Memory B cell (primary cell): ENCODE measurements at places on chromosomes 1 and 21.

- no peak for DNase-seq
These were observed 132.1 kb downstream of the TGFBR3 start for GRCh38 chr1:91753878-91754277.

GRCh38 chr1:96987186-96987703 is 265.7 kb downstream of the PTBP2 start:
- no peak for DNase-seq

GRCh38 chr1:51101976-51102375 is at the start of gene C1orf185:
C1orf185 (plus strand) TSS chr1:51102228; CDS start chr1:51102234, 6 bp downstream.
- DNase-seq = no peak

DNA sequence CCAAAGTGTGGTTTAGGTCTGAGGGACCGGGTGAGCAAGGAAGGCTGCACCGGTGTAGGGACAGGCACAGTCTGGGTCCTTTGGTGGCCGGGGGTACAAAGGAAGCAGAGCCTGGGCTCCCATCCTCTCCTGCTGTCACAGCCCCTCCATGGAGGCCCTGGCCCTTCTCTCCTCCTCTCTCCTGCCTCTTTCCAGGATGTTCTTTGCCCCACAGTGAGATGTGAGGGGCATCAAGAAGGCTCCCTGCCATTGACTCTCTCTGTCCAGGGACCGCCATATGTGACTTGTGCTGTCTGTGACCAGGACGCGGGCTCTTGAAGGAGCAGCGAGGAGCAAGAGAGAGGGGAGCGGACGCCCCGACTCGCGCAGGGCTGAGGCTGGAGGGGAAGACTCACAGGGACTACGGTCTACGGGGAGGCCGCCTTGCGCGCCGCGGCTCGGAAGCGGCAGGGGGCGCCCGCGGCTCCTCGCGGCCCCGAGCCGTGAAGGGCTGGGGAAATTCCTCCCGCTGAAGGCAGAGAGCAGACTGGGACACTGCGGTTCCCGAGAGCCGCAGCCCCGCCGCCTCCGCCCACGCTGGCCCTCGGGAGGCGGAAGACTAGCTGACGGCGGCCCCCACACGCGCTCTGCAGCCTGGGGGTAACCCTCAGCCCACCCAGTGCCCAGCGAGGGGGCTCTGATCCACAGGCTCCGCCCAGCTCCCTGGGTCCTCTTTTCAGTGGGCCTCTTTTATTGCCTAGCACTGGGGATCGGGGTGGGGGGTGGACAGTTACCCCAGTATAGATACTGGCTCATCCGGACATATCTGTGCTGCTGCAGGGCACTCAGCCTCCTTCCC is 40.8 kb downstream of the MAB21L3 start:
- DNase-seq = peak; percentile 79

DNA sequence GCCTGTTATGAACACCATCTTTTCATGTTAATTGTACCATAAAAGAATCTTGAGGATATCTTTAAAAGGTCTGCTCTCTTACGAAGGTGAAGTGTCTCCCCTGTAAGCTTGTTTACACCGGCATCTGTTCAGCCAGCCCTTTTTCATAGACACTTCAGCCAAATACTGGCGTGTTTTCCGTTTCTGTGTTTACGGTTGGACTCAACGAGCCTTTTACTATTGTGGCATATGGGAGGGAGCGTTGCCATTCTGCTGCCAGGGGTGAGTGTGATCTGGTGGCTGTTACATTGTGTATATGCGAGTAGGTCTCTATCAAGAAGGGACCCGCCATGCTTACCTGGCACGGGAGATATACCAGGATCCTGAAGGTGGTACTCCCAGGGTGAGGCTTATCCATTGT is 433.8 kb downstream of the CAMTA1 start:
- DNase-seq = no peak

DNA sequence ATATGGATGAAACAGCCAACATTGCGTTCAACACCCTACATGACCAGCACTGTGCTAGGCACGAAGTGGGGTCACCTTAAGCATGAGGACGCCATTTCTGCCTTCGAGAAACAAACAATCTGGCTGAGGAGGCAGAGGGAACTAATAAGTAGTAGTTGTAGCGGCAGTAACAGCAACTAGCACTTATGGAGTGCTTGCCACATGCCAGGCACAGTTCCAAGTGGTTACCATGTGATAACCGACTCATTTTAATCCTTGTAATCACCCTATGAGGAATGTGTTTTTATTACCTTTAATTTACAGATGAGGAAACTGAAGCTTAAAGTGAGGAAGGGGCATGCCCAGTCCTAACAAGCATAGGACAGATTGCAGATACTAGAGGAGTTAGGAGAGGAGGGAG is 33.7 kb downstream of the KCND3 start:
- no peak for DNase-seq

- no peak for DNase-seq
These were observed 18.5 kb upstream of the OR10J5 start for GRCh38 chr1:159554261-159554660.

DNA sequence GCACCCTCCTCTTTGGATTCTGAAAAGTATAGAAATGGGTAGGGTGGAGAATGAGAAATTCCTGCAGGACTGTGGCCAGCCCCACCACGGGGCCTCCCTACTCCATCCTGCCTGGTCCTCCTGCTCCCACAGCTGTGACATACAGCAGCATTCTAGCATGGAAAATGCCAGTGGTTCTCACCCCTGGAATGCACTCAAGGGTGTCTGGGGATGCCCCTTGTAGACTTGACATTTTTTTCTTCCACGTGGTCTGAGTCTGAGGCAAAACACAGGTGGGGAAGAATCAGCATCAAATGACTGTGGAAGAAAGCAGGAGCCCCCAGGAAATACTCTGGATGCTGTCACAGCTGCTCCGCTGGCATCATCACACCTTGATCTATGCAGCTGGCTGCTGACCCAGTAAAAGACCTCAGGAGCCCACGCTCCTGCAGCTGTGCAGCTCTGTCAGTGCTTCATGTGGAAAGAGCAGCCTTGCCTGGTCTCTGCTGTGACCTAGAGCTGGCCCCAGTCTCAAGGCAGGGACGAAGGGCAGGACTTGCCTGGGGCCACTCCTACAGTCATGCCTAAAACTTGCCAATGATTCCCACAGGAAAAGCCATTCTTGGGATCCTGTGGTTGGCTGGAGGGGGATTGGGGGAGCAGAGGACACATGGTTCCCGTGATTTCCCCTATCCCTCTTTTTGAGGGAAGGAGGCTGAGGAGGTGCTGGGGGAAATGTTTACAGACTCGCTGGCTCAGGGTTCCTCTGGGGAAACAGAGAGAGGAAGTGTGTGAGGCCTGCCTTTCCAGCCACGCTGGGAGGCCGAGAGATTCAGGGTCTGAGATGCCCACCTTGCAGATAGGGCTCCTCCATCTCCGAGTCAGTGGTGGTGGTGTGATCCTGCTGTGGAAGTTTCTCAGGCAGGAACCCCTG is 10.8 kb upstream of the A3GALT2 start:
- no peak for DNase-seq

DNA sequence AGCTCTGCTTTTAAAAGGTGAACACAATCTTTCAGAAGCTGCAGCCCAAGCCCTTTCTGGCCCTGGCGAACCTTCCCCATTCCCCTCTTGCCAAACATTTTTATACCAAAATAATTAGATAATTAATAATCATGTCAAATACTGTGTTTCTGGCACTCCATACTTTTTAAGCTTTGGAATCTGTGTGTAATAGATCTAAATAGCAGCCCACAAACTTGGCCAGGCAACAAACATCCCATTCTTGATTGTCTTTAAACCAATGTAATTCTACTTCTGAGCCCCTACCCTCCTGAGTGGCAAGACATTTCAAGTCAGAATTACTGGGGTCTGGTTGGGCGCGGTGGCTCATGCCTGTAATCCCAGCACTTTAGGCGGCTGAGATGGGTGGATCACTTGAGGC is 137.7 kb downstream of the NAV1 start:
- no peak for DNase-seq

- DNase-seq = no peak
These were observed 4.6 kb downstream of the PRUNE1 start for GRCh38 chr1:151012684-151013471.

DNA sequence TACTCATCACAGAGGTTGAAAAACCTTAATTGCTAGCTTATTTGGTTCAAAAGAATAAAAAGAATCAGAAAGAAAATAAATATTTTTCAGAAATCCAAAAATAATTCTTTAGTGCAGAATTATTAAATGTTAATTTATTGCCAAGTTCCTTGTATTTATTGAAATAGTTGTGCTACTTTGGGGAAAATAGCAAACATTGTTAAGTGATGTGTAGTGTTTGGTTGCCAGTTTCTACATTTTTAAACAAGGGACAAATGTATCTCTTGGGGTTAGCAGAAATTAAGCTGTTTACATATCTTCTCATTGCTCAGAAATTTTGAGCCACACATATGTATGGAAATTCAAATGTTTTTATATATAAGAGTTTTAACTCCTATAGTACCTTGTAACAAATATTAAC is 775.0 kb downstream of the USP25 start:
- DNase-seq = no peak

DNA sequence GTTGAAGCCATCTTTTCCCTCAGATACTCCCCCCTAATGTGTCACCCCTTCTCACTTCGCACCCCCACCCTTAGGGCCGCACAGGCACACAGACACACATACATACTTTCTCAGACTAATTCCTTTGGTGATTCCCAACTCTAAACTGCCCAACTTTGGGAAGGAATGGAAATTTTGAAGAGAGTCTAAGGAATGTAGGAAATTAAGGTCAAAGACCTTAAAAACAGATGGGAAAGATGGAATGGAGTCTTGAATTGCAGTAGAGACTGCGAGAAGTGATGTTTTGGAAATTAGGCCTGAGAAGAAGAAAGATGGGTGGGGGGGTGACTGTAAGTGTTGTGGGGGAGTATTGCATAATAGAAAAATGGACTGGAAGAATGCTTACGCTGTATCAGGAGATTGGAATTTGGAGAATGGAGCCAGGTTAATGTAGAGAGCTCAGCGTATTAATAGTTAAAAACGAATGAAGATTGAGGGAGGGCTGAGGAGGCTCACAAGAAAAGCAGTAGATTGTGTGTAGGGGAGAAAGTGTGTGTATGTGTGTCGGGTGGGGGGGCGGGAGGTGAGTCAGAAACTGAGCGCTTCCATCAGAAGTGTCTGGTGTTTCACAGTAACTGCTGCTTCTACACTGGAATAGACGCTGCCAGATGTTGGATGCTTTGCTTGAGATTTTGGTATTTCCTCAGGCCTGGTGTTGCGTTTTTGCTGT is 1.7 kb downstream of the PIP5K1A start:
- no peak for DNase-seq

- no peak for DNase-seq
These were observed 12.8 kb upstream of the AADACL4 start for GRCh38 chr1:12630946-12631530.

- DNase-seq = peak; percentile 69
These were observed at the start of gene LAMC1 for GRCh38 chr1:183023146-183023600. LAMC1 (plus strand) TSS chr1:183023420; CDS start chr1:183023717, 297 bp downstream.

DNA sequence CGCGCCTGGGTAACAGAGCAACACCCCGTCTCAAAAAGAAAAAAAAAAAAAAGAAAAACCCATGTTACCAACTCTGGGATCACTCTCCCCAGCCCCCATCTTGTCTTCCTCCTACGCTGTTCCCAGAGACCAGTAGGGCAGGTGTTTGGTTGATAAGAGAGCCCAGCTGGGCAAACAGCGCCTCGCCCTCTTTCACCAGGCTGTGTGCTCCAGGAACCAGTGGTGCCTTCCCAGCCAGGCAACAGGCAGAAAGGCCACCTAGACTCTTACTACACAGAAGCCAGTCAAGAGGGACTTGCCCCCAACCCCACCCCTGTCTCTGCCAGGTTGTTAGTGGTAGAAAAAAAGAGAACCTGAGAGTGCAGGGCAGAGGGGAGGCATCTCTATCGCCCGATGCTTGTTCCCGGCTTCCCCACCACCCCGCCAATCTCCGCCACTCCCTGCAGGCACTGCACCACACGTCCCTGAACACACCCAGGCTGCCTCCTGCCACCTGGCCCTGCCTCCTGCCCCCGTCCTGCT is 14.0 kb upstream of the CTRC start:
- no peak for DNase-seq

DNA sequence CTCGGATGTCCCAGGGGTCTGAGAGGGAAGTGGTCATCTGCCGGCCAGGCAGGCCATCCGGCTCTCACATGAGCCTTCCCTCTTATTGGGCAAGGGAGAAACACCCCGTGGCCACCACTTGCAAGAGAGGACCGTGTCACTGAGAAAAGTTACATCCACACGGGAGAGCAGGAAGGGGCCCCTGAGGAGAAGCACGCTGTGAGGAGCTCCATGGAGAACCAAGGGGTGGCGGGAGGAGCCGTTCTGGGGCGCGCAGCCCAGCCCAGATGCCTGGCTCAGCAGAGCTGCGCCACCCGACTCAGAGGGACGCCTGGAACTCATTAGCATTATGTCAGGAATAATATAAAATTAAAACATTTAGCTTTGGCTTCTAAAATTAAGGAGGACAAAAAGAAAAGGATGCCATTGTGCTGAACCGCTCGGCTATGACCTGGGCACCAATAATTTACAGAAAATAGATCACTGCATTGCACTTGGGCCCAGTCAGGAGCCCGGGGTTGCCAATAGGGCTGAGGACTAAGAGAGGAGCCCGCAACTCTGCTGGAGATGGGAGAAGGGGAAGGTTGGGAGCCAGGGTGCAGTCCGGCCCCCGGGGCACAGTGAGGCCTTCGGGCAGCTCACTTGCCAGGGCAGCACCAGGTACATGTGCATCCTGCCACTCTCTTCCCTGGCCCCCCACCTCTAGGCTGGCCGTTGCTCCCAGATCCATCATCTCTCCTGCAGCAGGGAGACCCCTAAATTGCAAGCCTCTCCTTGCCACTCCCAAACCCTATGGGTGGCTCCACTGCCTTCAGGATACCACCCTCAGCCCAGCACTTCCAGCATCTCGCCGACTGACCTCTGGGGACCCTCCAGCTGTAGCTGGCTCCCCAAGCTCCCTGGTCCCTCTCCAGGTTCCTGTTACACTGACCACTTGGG is 84.8 kb downstream of the DMRTB1 start:
- DNase-seq = no peak

- DNase-seq = peak; percentile 33
These were observed 685 bp downstream of the CRTC2 start for GRCh38 chr1:153957744-153958110.

DNA sequence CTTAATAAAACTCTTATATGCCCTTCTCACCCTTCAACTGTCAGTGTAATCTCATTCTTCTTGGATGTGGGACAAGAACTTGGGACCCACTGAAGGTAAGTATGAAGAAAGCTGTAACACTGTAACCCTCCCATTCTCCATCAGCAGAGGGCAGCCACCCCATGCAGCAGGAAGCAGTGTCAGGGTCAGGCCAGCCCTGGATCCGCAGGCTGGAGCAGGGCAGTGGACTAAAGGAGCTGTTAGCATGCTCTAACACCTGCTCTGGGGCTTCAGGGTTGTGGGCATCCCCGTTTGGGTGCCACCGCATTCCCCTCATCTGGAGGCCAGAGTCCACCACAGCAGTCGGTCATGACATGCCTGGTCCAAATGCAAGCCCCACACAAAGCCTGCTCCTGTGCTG is 156.5 kb downstream of the HIVEP3 start:
- no peak for DNase-seq

GRCh38 chr1:175433532-175434282 is 241.1 kb upstream of the KIAA0040 start:
- DNase-seq = no peak
